Transverse colon (tissue), 4 donors: ENCODE measurements at places on chromosomes 5 and 9.
A peak's percentile ranks its signal among the peaks of the same experiment; 100 is the strongest.

DNA sequence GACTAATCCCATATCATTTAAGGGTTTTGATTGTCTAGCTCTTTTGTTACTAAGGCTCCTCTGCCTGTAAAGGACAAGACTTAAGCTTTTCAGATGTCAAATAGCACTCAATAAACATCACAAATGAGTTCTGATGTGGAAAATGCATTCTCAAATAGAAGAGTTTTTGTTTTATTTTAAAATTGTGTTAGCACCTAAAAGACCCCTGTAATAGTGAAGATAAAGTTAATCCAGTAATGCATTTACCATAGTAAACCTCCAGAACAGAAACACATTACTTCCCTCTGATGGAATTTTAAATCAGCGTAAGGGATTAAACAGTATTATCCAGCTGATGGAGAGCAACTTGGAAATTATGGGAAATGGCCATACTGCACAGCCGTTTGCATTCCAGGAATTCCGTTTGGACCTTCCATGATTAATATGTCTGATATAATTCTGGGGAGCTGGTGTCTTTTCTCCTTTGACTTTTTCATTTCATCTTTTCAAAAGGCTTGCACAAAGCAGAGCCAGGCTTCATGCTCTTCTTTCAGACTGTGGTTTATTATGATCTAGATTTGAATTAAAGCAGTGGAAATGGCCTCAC lies 105.6 kb downstream of the PPP2R2B start:
- DNase-seq, result no peak

DNA sequence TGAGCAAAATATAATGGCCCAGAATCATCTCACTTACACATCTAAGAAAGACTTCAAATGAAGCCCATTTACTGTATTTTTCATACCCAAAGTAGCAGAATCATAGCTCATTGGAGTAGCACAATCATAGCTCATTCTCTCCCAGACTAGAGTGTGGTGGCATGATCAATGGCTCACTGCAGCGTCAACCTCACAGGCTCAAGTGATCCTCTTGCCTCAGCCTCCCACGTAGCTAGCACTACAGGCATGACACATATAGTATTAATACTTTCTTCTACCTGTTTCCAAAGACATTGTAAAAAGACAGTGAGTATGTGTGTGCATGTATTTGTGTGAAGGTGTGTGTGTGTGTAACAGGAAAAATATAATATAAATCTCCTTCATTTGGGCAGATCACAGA lies 1247.9 kb upstream of the ACO1 start:
- DNase-seq, result no peak

GRCh38 chr5:35274839-35275509 lies 44.7 kb upstream of the PRLR start:
- DNase-seq, result no peak

DNA sequence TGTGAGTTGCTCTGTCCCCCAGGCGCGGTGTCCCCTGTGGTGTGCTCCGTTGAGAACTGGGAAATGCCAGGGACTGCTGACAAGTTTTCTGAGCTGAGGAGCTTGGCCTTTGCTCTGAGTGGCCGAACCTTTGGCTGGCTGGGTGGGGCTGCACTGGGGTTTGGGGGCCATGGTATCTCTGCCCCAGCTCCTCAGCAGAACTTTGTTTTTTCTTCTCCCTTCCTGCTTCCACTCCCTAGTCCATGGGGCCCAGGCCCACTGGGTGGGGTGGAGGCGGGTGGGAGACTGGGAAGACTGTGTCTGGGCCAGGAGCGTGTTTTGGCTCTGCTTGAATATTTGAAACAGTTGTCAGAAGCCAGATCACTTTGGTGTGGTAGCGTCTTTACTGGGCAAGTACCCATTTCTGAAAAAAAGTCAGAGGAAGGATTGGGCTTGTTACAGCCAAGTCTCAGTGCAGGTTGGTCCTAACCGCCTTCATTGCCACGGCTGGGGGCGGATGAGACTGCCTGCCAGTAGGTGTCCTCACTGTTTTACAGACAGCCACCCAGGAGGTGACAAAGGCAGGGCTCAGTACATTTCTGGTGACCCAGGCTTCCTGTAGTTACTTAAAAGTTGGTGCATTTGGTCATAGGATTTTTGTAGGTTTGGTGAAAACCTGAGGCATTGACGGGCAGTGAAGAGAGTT lies 92.7 kb downstream of the DAB2IP start:
- DNase-seq, result peak; percentile 75

DNA sequence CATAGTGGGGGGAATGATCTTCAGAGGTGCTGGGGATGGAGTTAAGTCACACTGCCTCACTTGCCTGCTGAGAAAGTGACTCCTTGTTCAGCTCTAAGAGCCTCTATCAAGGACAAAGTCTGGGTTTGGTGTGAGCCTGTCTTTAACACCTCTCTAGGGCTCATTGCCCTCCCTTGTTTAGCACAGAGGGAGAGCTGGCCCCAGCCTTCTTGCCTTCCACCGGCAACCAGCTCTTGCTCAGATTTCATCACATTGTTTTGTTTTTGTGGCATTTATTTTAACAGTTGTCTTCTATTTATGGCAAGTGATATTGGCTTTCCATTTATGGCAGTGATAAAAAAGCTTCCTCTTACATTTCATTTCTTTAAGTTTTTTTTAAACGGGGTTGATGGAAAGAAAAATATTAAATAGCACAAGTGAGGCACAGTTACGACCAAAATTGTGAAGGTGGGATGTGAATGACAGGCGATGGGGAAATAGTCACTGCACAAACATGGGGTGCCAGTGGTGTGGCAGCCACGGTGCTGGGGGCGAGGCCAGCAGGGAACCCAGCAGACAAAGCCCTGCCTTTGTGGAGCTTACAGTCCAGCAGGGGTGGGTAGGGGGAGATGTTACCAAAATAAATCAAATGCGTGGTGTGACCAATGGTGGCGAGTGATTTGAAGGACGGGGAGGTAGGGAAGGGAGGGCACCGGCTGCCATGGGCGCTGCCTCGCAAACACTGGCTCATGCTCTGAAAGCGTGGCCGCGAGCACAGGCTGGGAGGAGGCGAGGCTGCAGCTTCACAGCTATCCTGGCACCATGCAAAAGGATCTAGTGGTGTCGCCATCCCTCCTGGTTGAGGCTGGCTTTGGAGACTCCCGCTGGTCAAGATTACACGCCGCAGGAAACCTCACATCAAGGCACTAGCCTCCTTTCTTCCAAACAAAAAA lies 21.2 kb upstream of the UNC5A start:
- no peak for DNase-seq

- DNase-seq, result no peak
Measured at GRCh38 chr9:76572151-76572550, 113.2 kb downstream of the GCNT1 start.

DNA sequence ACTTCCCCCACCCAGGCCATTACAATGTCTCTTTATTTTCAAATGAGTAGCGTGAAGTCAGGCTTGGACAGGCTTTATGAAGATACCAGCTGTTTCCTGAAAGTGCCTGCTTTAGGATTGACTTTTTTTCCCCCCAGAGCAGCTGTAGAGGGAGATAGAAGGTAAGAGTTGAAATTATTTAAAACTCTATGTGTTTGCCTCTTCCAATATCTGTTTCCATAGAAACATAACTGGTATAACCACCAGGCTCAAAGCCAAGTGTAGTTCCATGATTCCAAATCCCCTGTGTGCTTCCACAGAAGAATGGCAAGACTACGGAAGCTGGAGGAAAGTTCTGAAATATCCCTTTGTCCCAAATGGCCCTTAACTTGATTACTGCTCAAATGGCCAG lies 87.4 kb upstream of the TBC1D2 start:
- DNase-seq, result no peak

- peak; percentile 65 for DNase-seq
Measured at GRCh38 chr5:91194824-91195381, 188.2 kb downstream of the ARRDC3 start.

GRCh38 chr5:93497096-93497495 lies 83.9 kb downstream of the NR2F1-AS1 start:
- no peak for DNase-seq

DNA sequence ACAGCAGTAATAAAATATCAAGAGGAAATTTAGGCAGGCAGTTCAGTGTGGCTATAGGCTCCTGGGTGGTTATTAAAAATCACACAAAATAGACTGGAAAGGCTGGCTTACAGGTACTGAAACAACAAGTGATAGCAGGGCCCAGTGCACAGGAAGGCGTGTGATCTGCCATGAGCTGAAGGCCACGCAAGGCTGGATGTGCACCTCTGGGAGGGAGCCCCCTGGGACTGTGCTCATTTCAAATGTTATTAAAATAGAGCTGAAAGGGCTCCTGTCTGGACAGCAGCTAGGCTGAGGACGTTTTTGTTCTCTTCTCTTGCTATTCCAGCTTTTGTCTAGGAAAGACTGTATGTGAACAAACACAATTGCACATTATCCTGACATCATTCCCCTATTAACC lies 324.3 kb upstream of the RFX3 start:
- no peak for DNase-seq

- DNase-seq, result no peak
Measured at GRCh38 chr5:14672082-14672481, 7.6 kb downstream of the OTULIN start.

GRCh38 chr9:110714314-110714713 lies 45.7 kb downstream of the MUSK start:
- DNase-seq, result no peak

GRCh38 chr5:56286015-56286884 lies 53.1 kb upstream of the ANKRD55 start:
- no peak for DNase-seq

DNA sequence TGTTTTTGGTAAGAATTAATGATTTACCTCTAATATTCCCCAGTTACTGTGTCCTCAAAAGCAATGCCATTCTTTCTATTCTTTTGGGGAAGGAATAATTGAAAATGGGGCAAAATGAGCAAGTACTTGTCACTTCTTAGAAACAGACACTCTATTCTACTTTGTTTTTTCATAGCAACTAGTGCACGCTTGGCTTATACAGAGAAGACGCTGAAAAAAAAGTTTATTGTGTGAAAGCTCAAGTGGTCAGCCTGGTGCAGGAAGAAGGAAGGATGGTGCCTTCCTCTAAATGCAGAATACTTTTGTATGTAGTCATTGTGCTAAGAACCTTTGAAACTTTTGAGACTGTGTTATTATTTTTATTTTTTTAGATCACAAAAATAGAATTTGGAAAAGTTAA lies 29.6 kb downstream of the ANKDD1B start:
- DNase-seq, result no peak
